ENCODE measurements at places on chromosomes 3 and 15.
A peak's percentile ranks its signal among the peaks of the same experiment; 100 is the strongest.

- DNase-seq, result no peak
Measured at GRCh38 chr3:183244219-183244618, 8.8 kb upstream of the B3GNT5 start.

DNA sequence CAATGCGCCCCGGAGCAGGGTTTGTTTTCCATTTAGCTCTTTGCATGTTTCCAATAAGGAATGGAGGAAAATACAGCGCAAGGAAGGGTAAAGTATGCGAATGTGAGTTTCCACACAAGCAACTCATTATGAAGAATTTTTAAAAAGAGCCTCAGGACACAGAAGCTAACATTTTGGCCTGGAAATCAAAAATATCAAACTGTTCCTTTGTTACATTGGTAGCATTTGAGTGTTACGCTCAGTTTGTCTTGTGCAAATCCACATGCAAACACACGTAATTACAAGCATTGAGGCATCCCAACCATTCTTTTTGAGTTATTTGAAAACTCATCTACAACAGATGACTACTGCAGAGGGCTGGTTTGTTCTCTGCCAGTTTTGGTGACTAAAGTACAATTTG is 93.0 kb upstream of the SNRPA1 start:
- no peak for DNase-seq

- DNase-seq, result no peak
Measured at GRCh38 chr15:85749261-85750151, 45.2 kb downstream of the KLHL25 start.

DNA sequence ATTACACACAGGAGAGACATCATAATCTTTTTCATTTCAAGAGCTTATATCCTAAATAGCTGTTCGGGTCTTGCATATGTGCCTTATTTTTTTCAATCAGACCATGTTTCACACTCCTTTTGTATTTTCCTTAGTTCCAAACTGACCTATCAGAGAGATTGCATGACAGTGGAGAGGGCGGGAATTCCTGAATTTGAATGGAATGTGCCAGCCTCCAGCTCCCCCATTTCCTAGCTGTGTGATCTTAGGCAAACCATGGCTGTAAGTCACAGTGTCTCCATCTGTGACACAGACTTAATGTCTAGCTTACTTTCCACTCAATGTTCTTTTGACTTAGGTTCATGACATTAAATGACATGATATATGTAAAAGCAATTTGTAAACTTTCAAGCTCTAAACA is 62.0 kb upstream of the CSTA start:
- DNase-seq, result no peak

GRCh38 chr3:50015918-50016317 is 72.8 kb upstream of the RBM5 start:
- DNase-seq, result no peak

DNA sequence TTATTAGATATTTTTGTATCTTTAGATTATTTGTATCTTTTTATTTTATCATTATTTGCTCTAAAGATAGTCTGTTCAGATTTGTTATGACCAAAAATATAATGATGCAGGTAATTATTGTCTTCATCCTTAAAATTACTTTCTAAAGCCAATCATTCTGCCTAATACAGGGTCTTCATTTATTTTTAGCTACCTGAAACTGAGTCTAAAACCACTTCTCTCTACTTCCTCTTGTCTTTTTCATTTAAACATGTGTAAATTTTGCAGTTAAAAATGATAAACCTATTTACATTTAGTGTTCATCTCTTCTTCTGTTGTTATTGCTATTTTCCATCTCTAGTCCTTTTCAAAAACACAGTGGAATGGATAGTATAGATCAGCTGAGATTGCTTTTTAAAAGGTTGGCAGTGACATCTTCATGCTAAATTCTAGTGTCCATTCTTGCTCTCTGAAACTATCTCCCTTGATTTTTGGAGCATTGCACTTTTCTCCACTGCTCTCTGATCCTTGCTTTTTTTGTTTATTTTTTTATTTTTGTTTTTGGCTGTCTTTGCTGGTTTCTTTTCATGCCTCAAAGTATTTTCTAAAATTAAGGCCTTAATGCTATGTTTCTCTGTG is 91.8 kb downstream of the UBE2E2 start:
- DNase-seq, result no peak

GRCh38 chr3:123678108-123678511 is 93.3 kb upstream of the HACD2 start:
- DNase-seq, result no peak

GRCh38 chr3:79233431-79234060 is 534.3 kb downstream of the ROBO1 start:
- DNase-seq, result no peak

- no peak for DNase-seq
Measured at GRCh38 chr15:101646672-101647071, 5.5 kb downstream of the TM2D3 start.

DNA sequence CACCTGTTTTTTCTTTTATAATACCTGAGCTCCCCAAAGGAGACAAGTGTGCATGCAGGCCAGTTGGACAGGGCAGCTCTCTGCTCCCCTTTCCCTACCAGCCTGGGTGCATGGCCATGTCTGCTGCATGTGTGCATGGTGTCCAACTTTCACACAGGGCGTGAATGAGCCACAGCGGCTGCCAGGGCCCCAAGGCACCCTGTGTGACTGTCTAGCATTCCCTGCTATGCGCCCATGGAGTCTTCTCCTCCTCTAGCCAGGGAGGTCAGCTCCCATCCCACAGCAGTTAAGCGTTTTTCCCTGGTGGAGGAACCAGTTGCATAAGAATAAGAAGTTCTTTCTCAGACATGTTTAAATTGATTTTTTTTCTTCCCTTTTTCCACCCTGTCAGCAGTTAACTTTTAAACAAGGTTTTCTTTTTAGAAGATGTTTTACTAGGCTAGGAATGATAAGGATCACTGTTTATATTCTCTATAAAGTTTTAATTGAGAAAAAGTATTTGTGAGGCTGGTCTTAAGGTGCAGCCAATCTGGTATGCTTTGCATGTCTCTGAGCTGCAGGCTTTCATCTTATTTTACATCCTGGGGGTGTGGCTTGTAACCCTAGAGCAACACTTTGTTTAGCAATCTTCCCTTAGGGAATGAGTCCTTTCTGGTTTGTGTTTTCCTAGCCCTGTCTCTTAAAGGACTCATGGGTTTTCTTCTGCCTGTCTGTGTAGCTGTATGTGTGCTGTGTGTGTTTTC is 20.5 kb upstream of the OR5H1 start:
- DNase-seq, result no peak

DNA sequence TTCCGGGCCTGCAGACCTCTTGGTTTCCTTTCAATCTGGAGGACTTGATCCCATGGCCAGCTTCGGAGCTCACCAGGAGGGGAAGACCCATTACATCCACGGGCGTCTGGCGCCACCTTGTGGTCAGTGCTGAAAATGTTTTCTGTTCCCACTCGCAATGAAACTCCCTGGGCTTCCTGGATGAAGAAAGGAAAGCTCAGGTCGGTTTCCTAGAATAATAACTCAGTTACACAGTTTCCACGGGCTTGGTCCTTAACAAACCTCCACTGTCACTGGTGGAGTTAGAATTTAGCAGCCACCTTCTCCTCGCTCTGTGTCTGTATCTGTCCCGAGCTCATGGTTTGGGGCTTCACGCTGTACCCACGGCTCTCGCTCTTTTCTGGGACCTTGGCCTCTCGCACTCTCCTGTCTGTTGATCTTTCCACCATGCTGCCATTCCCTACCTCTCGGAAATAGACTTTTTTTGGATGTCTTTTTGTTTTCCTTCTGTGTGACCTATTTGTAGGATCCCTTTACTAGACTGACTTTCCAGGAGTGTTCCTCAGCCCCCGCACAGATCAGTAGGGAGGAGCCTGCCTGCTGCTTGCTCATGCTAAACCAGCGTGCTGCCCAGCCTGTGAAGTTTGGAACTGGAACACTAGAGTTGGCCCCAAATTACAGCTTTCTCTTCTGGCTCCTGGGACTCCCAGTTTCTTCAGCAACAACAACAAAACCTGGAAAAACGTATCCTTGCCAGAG is 56.3 kb downstream of the IL20RB start:
- DNase-seq, result peak; percentile 73

DNA sequence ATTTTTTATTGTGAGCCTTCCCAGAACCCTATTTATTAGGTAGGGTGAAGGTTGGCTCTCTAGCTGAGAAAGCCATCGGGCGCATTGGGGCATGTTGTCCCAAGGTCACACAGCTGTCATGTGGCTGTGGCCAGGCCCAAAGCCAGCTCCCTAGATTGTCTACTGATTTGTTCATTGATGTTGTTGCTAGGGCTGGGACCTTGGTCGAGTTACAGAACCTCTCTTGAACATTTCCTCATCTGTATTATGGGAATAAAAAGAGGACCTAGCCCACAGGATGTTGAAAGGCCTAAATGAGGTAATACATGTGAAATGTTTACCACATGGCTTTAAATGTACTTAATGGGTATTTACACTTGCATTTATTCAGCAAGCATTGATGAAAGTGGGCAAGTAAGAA is 252.5 kb downstream of the SUCLG2 start:
- DNase-seq, result no peak

DNA sequence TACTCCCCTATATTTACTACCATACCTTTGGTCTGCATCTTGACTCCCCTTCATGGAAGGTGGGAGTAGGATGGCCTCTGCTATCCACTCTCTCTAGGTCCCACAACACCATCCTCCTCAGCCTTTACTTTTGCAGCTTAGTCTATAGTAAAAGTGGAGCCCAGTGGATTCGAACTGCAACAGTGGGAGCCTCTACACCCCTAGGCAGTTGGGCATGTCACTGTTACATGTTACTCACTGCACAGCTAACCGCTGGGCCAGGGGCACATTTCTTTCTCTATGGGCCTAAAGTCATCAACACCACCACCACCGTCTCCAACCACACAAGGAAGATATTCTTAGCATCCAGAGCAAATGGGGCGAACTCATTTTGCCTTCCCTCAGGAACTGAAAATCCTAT is 62.9 kb downstream of the KLF13 start:
- no peak for DNase-seq

DNA sequence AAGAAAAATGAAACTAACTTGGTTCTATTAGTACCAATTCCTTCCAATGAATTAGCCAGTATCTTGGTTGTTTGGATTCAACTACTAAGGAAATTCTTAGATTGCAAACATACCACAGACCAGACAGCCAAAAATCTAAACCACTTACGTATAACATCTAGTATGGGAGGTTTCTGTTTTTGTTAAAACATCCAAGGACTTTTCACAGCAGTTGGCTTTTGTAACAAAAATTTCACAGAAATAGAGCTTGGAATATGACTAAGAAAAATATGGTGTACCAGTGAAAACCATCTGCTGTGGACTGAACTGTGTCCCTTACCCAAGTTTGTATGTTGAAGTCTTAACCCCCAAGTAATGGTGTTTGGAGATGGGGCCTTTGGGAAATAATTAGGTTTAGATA is 199.2 kb downstream of the OTOL1 start:
- DNase-seq, result no peak

DNA sequence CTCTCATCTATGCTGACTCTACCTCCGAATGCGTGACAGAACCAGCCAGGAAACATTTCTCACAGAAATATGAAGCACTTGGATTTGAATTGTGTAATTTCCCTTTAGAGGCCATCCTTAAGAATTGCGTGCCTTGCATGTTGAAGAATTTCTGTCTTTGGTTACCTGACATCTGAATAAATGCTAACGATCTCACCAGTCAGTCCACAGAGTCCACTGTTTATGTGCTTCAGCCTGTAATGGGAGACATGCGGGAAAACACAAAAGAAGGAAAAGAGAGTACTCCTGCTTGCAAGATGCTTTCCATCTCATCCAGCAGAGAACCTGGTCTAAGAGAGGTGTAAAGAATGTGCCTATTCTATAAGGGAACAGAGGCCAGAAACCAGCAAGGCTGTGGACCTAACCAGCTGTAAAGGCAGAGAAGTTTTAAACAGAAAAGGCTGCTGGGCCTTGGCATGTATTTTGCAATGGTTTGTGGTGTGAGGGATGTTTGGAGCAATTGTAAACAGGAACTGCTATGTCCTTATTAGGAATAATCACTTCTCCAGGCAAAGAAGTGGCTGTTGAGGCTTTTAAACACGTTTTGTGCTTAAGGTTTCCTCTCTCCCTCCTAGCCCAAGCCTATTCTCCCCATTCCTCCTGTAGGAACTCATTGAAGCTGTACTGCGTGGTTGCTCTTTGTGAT is 36.4 kb upstream of the BOC start:
- DNase-seq, result no peak

DNA sequence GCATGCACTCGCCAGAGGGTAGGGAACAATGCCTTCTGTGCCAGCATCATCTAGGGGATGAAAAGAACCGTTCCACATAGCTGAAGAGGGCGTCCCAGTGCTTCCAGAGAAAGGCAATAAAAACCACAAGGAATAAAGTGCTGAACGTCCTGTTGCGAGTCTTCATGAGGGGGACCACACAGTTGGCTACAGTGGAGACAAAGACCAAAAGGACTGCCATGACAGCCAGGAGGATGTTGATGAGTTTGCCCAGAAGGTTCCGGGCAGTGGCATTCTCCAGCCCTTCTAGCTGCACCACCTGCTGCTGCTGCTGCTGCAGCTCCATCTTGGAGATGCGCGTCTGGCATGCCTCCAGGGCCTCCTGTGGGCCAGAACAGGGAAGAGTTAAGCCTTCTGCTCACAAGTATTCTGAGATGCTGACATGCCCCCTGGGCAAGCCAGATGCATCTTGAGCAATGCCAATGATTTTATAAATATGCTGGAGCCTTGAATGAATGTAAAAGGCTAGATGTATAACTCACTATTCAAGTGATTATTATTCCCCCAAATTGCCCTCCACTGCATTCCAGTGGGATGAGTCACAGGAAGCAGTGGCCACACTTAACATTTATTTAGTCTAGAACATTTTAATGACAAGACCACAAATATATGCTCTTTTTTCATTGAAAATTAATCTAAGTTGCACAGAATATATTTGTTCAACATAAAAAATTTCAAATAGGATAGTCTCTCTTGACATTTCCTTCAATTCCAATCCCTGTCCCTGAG is 45.1 kb upstream of the PLXND1 start:
- DNase-seq, result no peak

- DNase-seq, result peak; percentile 28
Measured at GRCh38 chr3:197428117-197428801, 127.5 kb downstream of the BDH1 start.

- DNase-seq, result peak; percentile 40
Measured at GRCh38 chr3:175941352-175941751, 1082.2 kb downstream of the NAALADL2 start.

GRCh38 chr15:79028411-79028964 is 62.1 kb downstream of the RASGRF1 start:
- peak; percentile 72 for DNase-seq

DNA sequence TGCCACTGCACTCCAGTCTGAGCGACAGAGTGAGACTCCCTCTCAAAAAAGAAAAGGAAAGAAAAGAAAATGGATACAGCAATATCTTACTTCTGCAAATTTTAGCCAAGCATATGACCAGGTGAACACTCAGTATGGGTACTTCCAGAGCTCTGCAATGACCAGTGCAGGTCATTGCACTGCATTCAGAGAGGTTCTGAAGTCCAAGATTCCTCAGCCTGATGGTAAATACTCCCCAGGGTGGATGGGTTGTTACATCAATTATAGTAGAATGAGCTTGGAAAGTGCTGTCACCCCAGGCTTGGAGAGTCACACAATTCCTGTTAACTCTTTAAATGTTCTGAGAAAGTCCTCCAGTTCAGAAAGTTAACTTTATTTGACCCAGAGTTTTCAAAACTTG is 103.7 kb downstream of the RPLP1 start:
- no peak for DNase-seq

GRCh38 chr15:75669191-75669878 is 21.6 kb downstream of the SNX33 start:
- DNase-seq, result no peak

Measured in HuH-7 (cell line).